ELF-1 (cell line): ENCODE measurements at places on chromosomes 7 and 10.

- no peak for DNase-seq
Measured at GRCh38 chr10:119448628-119449584, 93.6 kb downstream of the RGS10 start.

DNA sequence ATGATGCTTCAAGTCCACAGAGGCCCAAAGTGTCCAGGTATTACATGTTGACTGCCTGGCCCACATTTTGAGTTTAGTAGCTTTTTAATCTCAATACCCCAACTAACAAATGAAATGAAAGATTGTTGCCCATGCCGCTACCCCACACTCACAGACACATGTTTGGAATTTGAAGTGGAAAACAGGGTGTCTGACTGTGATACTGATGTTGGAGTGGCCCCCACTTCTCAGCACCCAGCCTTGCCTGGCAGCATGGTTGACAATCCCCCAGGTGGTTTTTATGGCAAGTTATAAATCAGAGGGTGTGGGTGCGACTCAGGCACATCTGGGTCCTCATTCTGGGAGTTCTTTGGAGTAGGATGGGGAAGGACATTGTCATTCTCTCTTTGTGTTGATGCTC, 314.7 kb upstream of the ZNF32 start:
- DNase-seq, result no peak

GRCh38 chr7:46604241-46604661, 683.2 kb upstream of the IGFBP3 start:
- no peak for DNase-seq

- DNase-seq, result no peak
Measured at GRCh38 chr7:132463922-132464321, 112.3 kb downstream of the PLXNA4 start.

- no peak for DNase-seq
Measured at GRCh38 chr10:8615118-8615517, 560.6 kb downstream of the GATA3 start.

DNA sequence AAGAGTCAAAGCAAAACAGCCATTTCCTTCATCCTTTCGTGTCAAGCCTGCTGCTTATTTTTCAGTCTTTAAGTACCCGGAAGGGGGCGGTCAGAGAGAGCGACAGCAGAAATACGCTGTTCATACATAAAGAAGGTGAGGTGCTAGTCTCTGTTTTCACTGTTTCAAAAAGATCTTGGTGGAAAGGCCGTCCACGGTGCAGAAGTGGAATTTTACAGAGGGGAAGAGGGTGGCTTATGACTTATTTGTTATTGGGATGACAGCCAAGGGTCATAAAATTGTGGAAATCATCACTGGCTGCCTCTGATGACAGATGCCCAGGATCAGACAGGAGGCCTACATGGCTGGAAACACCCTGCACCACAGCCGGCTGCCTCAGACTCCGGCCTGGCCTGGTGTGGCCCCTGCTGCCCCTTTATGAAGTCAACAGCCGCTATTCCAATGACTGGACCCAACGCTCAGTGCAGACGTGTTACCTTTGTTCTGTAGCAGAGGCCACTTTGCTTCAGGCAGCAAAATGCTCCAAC, 57.0 kb downstream of the HIPK2 start:
- DNase-seq, result no peak

DNA sequence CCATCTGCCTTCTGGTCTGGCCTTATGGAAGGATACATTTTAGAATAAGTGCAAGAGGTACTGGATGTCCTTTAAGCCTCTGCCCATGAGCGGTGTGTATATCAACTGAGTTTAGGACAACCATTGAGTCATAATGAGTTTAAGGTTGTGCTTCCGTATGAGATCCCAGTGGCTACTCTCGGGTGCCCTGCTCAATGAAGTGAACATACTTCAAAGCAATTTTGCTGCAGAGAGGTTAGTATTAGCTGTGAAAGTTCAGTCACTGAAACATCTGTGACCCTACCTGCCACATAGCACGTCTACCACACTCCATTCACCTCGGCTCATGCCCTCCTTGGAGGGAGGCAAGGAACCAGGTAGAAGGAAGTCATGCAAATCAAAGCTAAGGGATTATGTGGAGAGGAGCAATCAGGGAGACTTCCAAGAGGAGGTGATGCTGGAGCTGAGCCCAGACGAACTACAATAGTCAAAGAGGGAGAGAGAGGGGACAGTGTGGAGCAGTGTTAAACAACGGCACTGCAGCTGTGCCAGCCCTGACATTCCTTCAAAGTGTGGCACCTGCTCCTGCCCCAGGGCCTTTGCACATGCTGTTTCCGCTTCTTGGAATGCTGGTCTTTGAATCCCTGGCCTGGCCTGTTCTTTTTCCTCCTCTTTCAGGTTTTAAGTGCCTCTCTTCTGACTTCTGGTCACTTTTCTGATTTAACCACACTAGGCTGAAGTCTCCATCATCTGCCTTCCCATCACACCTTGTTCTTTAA, 25.4 kb downstream of the BTBD16 start:
- DNase-seq, result no peak

DNA sequence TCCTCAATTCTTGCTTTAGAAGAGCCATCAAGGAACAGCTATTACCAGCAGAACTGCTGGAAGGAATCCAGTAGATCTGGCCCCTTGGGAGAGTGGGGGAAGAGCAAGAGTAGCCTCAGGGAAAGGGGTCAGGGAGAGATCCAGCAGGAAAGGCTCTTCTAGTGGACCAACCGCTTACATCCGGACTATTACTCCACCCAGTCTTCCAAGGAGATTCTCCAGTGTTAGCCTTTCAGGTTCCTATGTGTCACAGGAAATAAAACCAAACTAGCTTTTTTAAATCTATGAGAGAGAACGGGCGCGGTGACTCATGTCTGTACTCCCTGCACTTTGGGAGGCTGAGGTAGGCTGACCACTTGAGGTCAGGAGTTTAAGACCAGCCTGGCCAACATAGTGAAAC, 34.3 kb downstream of the TET1 start:
- DNase-seq, result peak; percentile 70

- no peak for DNase-seq
Measured at GRCh38 chr10:13087986-13088618, 11.9 kb upstream of the OPTN start.

DNA sequence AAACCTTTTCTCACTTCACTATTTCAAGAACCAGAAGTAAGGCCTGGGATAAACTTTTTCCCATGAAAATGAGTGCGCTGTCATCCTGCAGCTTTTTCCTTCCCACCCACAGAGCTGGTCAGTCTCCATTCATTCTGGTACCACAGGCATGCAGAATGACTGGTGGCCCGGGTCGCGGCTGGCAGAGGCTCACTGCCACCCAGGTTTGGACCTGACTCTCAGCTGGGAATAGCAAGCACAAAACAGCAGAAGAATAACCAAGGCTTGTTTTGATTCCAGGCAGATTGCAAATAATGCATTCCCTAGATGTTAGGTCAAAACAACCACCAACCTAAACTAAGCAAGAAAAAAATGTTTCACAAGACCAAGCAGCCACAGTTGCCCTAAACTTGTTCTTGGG, 190.5 kb upstream of the NRP1 start:
- no peak for DNase-seq

- DNase-seq, result no peak
Measured at GRCh38 chr10:35274498-35275060, 61.7 kb upstream of the CCNY start.

GRCh38 chr10:89653410-89653869, 8.4 kb upstream of the PANK1 start:
- DNase-seq, result no peak

DNA sequence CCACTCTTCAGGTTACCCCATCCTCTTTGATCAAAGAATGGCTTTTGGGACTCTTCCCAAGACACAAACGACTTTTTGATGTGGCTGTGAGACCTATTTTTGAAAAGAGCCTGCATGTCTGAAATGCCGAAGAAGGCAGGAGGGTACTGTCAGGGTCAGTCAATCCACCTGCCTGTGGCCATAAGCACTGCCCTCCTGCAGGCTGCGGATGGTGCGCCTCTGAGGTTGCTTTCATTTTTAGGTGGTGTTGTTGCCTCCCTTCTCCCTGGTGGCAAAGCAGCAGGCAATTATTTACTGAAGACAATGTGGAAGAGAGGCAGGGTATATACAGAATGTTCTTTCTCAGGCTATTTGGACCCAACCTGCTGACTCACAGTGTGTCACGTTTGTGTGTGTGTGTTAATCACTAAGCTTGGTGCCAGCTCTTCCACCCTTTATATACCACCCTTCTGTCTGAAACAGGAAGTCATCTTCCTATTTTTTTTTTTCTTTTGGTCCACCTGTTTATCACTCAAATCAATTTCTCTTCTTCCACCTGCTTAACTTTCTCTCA, 1421.2 kb upstream of the CELF2 start:
- DNase-seq, result no peak

DNA sequence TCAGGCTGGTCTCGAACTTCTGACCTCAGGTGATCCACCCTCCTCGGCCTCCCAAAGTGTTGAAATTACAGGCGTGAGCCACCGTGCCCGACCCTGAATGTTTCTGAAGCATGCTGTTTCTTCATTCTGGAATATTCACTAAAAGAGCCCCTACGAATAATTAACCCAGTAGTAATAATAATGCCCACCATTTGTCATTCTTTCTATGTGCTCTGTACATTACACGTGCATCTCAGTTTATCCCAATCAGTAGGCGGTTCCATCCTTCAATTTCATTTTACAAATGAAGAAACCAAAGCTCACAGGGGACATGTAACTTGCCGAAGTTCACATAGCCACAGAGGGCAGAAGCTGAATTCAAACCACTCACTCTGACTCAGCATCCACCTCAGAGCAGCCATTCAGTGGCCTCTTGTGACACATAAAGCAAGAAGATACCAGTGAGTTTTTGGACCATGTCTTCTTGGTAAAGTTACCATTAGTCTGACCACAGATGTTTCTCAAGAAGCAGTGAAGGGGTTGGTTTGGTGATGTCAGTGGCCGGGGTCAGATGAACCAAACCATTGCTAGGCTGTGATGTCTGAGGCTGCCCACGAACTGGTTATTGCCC, 71.9 kb upstream of the DUSP5 start:
- DNase-seq, result no peak

- no peak for DNase-seq
Measured at GRCh38 chr7:39535064-39535463, 31.1 kb upstream of the YAE1 start.

GRCh38 chr10:120279196-120279595, 177.8 kb upstream of the PLPP4 start:
- no peak for DNase-seq

GRCh38 chr7:104629408-104629807, 301.0 kb downstream of the LHFPL3 start:
- no peak for DNase-seq

- no peak for DNase-seq
Measured at GRCh38 chr7:135143885-135144668, 3.8 kb upstream of the TMEM140 start.

- no peak for DNase-seq
Measured at GRCh38 chr10:99908512-99908911, 101.2 kb downstream of the DNMBP start.

- DNase-seq, result no peak
Measured at GRCh38 chr10:23432166-23432565, 6.7 kb upstream of the OTUD1 start.

GRCh38 chr7:43850348-43851116, 18.8 kb downstream of the MRPS24 start:
- DNase-seq, result no peak

- DNase-seq, result no peak
Measured at GRCh38 chr7:74604326-74605020, 53.0 kb upstream of the GTF2I start.

DNA sequence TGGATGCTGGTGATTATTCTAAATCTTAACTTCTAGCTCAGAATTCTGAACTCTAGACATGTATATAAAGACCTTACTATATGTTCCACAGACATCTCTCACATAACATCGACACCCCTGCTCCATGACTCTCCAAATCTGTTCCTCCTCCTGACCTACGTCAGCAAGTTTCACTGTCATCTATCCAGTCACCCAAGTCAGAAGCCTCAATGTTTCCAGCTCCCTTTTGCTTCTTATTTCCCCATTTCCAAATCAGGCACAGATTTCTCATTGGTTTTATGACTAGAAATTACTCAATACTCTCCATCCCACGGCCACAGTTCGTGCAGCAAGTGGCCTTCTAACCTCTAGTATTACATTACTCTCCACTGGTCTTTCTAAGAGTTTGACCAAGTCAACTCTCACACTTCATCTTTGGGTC, 28.5 kb downstream of the EPC1 start:
- no peak for DNase-seq

- no peak for DNase-seq
Measured at GRCh38 chr7:70596598-70596913, 535.4 kb upstream of the GALNT17 start.

- DNase-seq, result peak; percentile 45
Measured at GRCh38 chr10:44278837-44279324, 106.0 kb downstream of the CXCL12 start.

- no peak for DNase-seq
Measured at GRCh38 chr10:121243609-121244241, 354.5 kb downstream of the FGFR2 start.

GRCh38 chr7:127389321-127389720, 3.2 kb downstream of the ZNF800 start:
- no peak for DNase-seq

DNA sequence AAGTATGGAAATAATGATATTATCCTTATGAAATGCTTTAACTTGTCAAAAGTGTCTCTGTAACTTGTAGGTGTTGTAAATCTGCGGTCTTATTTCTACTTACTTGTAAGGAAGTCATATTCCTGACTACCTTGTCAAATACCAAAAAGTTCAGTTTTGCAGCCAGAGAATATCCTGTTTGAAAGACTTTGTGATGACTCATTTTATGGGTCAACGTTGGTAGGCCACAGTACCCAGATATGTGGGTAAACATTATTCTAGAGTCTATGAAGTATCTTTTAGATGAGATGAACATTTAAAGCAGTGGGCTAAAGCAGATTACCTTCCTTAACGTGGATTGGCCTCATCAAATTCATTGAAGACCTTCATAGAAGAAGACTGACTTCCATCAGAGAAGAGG, 195.3 kb downstream of the PPP1R9A start:
- no peak for DNase-seq

GRCh38 chr7:91566402-91566732, 302.1 kb downstream of the FZD1 start:
- no peak for DNase-seq

DNA sequence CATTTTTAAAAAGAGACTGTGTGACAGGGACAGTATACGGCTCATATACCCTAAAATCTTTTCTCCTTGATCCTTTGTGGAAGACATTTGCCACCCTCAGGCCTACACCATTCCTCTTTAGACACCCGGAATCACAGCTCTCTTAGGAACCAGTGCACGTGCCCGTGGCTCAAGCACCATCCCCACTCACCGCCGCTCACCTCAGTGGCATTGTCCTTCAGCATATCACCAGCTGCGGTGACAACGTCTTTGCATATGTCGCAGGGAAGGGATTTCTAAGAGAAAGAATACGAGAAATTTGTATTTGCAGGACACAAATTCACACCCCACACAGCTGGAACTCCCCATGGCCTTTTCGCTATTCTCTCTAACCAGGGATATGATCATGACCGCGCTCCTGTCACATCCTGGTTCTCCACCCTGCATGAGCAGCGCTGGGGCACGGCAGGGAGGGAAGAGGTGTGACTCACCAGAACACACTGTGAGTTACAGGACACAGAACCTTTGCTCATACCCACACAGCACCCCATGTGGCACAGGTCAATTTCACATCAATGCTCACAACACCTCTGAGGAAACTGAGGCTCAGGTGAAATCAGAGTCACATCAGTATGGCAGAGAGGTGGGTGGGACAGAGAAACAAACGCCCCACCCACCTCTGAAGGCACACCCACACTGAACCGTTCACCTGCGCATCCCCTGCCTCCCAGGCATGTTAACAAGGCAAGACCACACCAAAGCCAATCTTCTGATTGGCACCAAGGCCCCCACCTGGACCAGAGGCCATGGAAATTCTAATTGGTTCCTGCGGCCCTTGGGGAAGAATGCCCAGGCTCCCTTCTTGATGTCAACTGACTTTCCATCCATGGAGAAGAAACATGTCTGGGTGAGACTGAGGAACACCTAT, 19.2 kb downstream of the PSAP start:
- no peak for DNase-seq
